SK-N-SH treated with all-trans-retinoic acid at 6 μM for 48 hours (cell line): ENCODE measurements at places on chromosomes 11 and 22.

- no peak for ATAC-seq
Observed at GRCh38 chr11:93608364-93608763, 53.1 kb upstream of the CEP295 start.

DNA sequence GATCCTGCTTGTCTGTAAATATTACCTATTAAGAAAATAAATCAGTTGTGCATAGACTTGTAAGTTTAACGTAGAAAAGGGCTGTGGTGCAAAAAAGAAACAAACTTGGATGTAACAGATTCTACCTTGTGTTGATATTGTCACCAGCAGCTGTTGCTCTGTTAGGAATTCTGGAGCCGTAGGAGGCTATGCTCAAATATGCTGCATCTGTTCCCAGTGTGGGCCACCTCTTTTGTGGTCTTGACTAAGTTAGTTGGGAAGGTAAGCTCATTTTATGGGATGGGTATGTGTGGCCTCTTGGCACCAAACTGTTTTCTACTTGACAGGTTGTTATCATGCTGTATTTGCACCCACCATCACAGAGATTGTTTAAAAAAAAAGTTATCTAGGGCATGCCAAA lies 29.4 kb upstream of the RAG2 start:
- ATAC-seq, result no peak

DNA sequence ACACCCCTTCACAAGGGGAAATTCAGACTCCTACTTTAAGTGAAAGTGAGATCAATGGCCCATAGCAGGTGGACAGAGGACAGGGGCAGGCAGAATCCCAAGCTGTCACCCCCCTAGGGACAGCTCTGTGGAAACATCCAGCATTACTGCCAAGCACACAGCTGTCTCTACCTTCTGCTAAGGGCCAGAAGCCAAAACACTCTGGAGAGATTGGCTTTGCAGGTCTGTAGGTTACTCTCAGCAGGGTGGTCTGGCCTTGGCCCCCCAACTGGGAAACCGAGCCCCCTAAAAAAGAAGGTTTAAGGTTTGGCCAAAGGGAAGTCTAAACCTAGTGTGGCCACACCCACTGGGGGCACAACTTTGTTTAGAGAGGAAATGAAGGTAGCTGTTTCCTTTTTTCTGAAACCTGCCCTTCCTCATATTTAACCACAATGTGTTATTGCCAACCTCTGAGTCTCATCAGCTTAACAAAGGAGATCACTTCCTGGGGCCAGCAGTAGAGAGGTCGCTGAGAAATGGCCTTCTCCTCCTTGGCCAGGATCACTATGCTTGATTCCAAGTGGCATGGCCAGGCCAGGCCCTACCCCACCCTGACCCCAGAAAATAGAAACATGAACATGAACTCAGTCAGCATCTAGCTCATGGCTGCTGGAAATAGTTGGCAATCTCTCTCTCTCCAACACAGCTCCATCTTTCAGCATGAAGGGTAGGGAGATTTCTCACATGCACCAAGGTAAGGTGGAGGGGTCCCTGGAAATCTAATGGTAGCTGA lies 25.9 kb upstream of the SCARF2 start:
- ATAC-seq, result no peak

- ATAC-seq, result no peak
Observed at GRCh38 chr11:2683806-2684205, 16.0 kb downstream of the KCNQ1OT1 start.

DNA sequence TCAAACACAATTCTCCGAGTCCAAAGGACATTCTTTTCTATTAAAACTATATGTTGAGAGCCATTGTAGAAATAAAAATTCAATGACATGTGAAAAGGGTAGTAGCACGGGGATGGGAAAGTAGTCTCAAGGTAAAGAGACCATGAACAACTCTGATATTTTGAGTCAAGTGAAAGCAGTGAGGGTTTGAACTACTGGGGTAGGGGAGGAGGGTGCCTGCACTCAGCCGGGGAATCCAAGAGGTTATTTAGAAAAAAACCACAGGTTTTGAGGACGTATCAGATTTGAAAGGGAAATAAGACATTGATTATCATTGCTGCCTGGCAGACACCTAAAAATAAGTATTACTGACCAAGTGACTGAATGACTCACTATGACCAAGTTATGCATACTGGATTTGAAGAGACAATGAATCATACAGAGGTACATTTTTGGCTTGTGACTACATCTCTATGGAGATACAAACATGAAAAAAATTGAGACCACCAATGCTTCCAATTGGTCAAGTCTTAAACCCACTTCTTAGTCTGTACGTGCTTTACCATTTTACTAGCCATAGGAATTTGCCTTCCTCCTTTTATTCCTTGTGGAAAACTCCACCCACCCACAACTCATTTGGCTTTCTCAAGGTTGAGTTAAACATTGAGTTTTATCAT lies 2.2 kb upstream of the OR52H1 start:
- no peak for ATAC-seq

- ATAC-seq, result no peak
Observed at GRCh38 chr11:125401746-125402145, 94.3 kb downstream of the FEZ1 start.

DNA sequence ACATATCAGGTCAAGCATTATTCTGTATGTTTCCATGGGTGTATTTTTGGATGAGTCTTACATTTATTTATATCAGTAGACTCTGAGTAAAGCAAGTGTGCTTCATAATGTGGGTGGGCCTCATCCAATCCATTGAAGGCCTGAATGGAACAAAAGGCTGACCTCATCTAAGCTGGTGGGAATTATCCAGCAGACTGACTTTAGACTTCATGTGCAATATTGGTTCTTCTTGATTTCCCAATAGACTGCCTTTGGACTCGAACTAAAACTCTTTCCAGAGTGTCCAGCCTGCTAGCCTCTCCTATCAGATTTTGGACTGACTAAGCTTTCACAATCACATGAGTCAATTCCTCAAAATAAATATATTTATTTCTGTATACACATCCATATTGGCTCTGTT lies 116.2 kb downstream of the KIF18A start:
- no peak for ATAC-seq

DNA sequence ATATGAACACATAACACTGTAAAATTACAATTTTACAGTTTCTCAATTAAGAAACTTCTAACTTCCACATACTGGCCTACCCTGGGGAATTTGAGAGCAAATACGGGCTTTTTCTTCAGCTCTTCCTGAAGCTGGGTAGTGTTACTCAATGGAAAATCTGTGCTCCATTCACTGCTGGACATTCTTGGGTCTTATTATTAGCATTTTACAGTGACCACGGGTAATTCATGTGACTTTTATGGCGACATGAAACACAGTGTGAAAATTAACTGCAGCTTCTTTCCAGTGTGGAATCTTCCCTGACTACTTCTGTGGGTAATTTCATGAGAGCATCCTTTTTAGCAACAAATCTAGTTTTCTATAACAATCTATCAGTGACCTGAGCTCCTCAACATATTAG lies 423.7 kb upstream of the ANO5 start:
- ATAC-seq, result no peak

GRCh38 chr11:27557226-27557625 lies 50.7 kb upstream of the LIN7C start:
- ATAC-seq, result no peak

DNA sequence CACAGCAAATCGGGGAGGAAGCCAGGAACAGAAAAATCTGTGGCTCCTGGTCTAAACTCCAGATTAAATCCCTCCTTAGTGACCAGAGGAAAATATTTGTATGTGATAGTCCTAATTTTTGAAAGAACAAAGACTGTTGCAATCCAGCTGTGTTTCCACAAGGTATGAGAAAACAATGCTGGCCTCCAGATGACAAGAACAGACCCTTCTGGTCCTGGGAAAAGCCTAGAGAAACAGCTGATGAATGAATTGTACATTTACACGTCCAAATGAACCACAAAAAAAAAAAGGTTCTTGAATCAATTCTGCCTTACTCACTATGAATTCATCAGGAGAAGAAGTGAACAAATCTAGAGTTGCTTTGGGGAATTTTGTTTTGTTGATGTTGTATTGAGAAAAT lies 63.7 kb downstream of the ETS1 start:
- ATAC-seq, result no peak

DNA sequence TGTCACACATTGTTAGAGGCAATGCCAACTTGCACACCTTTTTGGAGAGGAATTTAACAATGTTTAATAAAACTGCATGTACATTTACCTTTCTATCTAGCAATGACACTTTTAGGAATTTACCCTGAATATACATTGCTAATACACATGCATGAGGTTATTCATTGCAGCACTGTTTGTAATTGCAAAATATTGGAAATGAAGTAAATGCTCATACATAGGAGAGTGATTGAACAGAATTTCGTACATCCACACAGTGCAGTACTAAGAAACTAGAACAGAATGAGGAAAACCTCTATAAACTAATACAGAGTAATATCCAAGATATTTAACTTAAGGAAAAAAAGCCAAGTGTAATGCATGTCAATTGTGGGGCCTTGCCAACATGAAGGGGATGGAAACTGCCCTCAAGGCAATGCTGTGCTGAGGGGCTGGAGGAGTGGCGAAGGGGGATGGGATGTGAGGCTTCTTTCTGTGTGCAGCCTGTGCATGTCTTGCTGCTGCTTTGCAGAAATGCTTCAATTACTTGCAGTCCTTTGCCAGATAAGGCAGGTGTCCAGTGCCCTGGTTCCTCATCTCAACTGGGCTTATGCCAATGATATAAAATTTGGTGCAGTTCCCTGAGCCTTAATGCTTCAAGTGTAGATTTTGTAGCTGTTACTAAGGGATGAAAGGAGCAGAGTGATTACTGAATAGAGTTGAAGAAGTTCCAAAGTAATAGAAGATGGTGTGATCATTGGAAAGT lies 96.1 kb downstream of the GRIA4 start:
- no peak for ATAC-seq

GRCh38 chr11:4087551-4087950 lies 7.0 kb upstream of the RRM1 start:
- peak; percentile 48; the same call in 1 of the 3 replicates for ATAC-seq

- no peak for ATAC-seq
Observed at GRCh38 chr22:49295465-49295743, 532.3 kb downstream of the BRD1 start.

DNA sequence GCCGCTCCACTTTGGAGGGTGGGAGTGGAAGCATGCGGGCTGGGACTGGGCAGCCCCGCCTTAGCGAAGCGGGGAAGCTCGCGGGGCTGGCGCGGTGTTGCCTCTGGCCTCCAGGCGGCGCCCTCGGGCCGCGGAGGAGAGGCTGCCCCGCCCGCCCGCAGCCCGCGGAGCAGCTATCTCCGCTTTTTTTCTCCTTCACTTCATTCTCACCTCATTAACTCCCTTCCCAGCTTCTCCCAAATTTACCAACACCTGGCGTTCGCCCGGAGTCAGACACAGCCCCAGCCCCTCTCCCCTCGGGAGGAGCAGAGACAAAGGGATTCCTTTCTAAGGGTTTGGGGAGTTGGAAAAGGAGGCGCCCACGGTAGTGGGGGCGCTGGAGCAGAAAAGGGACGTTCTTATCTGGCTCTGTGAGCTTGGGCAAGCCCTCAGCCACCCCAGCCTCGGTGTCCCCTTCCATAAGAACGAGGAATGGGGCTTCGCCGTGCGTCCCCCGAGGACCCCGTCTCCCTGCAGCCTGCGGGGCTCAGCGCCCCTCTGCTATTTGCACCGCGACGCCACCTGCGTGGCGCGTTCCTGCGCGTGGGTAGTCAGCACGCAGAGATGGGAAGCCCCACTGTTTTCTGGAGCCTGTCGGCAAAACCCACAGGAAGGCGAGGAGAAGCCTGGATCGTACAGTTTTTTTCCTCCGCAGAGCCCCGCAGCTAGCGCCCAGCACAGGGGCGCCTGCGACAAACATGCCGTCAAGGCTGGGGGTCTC lies 1.5 kb upstream of the WNT11 start:
- peak; percentile 80 for ATAC-seq

GRCh38 chr11:74896311-74896710 lies 52.6 kb downstream of the XRRA1 start:
- ATAC-seq, result no peak

GRCh38 chr11:61305417-61305816 lies 10.3 kb upstream of the VWCE start:
- ATAC-seq, result no peak

DNA sequence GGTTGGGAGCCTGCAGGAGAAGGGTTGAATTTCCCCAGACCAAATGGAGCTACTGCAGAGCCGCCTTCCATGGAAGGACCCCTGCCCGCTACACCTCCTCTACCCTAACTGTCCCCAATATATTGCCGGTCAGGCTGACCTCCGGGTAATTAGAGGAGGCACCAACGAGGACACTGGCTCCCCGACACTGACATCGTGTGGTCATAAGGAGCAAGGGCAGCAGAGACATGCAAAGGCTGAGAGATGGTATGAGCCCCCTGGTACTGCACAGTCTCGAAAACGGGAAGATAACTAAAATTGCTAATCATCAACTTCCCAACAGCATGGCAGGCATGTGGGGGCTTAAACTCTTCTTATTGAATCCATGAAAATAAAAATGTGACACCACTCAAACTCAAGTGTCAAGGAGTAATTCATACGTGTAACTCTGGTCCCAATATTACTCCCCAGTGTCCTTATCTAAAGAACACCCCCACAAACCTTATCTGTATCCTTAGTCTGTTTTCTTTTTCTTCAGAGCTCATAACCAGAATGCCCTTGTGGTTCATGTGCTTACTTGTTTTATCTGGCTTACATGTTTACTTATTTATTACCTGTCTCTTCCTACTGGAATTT lies 4.4 kb downstream of the CAVIN3 start:
- ATAC-seq, result peak; percentile 90
